ENCODE measurements at places on chromosomes 3 and 15.

DNA sequence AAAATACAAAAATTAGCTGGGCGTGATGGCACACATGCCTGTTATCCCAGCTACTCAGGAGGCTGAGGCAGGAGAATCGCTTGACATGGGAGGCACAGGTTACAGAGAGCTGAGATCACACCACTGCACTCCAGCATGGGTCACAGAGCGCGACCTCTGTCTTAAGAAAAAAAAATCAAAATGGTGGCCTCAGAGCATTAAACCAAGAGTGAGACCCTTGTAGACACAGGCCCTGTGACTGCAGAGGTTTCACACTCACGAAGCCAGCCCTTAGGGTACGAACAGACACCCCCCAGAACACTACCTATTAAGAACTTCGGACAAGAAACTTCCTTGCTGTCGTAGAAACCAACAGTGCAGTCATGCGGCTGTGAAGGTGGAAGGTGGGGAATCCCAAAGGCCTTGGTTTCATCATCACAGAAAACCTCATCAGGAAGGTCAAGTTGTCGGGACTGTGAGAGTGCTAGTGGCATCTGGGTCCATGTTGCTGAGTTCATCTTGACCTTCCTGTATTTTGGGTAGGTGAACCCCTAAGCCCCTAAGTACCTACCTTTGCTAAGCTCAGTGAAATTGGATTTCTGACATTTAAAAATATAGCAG is 4.8 kb upstream of the PDE8A start:
- DNase-seq: no peak

DNA sequence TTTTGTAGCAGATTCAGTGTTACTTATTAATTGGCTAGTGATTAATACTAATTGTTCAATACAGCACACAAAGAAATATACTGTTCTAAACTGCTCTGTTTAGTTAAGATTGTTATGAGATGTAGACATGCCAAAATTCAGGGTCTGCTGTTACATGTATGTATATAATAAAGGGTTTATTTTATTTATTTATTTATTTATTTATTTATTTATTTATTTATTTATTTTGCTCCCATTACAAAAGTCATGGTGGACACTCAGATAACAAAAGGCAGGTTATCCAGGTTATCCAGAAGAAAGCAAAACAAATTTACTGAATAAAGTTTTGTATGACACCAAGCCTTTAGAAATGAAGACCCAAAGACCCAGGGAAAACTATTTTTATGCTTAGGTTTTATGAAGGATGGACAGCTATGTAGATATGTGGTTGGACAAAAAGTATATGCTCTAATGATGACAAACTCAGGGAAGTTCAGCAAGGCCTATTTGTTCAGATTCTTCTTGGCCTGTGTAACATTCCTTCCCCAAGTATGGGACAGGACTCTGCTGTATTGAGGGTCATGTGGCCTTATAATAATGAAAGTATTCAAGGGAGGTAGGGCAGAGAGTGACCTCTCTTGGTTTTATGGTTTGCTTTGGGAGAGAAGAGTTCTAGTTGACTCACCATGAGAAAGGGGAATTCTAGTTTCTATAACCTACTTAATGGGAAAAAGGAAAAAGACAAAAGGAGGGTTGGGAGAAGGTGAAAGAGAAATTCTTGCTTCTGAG is 1056.8 kb downstream of the ROBO2 start:
- DNase-seq: peak; percentile 74

- DNase-seq: no peak
Observed at GRCh38 chr3:64074060-64074459, 50.8 kb upstream of the PSMD6 start.

DNA sequence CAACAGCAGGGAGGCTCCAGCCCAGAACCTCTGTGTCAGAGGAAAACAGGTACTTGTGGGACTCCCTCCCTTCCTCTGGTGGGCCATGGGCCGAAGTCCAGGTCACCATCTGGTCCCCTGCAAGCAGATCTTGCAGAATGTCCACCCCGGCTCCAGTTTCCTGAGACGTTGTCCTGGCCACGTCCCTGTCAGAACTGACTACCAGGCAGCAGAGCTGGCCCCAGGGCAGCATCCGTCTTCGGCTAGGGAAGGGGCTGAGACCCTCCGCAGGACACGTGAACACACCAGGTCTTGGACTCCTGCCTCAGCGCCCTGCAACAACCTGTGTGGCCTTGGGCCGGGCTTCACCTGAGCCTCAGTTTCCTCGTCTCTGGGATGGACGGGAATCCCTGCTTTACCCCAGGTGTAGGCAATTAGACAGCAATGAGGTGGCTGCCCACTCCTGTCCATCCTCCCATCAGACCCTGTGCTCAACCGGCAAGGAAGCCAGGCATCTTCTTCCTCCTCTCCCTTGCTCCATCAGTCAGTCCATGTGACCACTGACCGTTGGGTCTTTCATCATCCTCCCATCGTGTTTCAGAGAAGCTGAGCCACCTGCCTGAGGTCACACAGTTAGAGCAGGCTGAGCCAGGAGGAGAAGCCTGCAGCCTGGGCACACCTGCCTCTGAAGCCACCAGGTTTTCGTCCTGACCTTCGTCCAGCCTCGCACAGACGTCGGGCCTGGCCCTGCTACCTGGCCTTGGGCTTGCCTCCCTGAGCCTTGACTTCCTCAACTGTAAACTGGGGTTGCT is 8.9 kb upstream of the PRKCD start:
- DNase-seq: no peak

DNA sequence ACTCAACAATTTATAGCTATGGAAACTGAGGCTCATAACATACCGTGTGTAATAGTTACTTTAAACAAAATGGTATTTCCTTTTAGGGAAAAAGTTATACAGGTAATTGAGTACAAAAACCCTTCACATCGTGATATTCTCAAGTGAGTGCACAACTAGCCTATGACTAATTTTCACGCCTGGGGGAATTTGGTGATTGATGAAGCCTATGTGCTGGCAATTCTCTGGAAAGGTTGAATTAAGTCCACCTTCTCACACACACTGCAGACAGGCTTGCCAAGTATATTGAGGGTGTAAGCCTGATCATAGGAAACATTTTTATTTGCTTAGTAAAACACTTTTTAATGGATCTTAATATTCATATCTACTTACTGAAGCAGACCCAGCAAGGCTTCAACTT is 41.3 kb upstream of the ROBO2 start:
- DNase-seq: no peak

DNA sequence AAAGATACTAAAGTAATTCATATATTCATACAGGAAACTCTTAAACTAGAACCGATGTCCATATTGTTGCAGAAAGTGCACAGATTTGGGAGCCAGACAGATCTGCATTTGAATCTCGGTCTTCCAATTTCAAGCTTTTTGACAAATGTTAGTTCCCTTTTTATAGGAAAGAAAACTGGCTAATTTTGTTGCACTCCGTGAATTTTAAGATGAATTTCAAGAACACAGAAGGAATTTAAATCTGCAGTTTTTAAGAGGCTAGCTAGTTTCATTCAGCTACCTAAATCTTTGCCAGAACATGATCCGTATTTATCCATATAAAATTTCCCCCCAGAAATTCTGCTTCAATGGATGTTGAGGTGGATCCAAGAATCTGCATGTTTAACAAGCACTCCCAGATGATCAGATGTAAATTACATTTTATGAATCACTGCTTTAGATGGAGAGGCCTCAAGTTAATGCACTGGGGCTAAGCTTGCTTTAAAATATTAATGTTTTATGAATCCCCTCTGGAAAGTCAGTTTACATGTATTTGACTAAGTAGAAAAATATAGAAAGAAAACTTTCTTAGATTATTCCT is 1296.3 kb upstream of the CADM2 start:
- no peak for DNase-seq

GRCh38 chr3:46561951-46562350 is 4.2 kb downstream of the LRRC2 start:
- DNase-seq: no peak

GRCh38 chr15:78006567-78007205 is 70.8 kb downstream of the TBC1D2B start:
- DNase-seq: no peak

- peak; percentile 52 for DNase-seq
Observed at GRCh38 chr15:48266024-48266689, 60.1 kb downstream of the SLC12A1 start.

DNA sequence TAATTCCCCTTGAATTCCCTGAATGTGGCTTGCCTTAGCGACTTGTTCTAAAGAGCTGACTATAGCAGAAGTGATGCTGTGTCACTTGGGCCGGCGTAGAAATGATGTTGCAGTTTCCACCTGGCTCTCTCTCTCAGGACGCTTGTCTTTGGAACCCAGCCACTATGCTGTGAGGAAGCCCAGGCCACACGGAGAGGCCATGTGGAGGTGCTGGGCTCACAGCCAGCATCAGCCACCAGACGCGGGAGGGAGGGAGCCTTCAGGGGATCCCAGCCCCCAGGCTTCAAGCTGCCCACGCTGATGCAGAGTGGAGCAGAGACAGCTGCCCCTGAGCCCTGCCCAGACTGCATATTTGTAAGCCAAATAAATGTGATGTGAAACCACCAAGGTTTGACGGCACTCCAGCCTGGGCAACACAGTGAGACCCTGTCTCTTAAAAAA is 18.6 kb downstream of the RNU5B-1 start:
- DNase-seq: peak; percentile 5

DNA sequence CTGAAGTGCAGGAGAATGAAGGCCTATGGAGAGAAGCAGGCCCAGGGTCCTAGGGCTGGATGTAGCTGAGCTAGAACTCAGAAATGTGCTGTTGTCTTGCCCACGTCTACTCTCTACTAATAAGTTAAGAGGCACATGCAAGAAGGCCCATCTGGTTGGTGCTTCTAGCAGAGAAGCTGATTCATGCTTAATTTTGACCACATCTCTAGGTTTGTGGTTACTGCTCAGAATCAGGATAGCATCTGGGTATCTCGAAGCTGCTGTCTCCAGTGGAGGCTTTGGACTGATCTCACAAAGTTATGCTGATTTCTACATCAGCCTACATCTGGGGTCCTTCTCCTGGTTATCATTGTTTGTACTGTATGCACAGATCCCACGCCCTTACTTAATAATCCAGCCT is 87.3 kb downstream of the CACNA1D start:
- no peak for DNase-seq

GRCh38 chr3:63685340-63685739 is 32.9 kb downstream of the SNTN start:
- no peak for DNase-seq

DNA sequence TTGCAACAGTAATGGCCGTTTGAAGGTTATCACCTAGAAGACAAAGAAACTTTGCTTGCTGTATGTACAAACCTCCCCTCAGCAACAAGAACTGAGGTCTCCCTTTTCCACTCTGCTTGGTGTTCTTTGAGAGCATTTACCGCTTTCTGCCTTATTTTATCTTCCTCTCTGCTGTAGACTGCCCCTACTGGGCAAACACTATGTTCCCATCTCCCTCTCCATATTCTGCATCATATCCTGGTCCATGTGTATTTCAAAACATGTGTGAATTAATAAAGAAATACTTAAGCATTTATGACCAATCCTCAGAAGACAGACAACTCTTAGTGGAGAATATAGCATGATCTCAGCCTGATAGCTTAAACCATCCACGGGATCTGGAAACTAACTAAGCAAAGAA is 64.4 kb downstream of the ATP13A5 start:
- DNase-seq: no peak

GRCh38 chr3:16511681-16512434 is 1.6 kb downstream of the RFTN1 start:
- peak; percentile 89 for DNase-seq

DNA sequence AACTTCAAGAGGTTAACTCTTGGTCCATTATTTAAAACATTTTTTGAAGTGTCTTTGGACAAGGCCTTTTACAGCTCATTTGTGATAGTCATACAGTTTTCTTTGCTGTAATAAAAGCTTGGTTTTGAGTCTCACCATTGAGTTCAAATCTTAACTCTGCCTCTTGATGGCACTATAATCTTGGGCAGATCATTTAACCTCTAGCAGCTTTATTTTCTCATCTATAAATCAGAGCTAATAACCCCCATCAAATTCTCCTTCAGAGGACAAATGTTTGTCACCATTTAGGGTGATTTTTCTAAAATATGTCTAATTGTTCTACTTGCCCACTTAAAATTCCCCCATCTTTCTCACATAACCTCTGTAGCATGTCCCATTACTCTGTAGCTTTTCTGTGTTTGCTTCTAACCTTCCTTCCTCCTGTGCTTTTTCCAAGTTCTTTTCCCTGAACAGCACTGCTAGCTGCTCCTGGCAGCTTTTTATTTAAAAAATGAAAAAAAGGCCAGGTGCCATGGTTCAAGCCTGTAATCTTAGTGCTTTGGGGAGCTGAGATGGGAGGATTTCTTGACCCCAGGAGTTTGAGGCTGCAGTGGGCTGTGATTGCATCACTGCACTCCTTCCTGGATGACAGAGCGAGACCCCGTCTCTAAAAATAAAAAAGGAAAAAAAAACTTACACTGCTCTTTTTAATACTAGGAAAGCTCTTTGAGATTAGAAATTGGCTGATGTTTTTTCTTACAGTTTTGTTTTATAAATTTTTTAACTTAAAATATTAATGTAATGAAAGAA is 28.5 kb downstream of the UBE2E1 start:
- DNase-seq: no peak

GRCh38 chr3:8840556-8840955 is 71.1 kb upstream of the OXTR start:
- peak; percentile 85 for DNase-seq

- DNase-seq: no peak
Observed at GRCh38 chr3:129567176-129567705, 24.3 kb downstream of the H1-8 start.

DNA sequence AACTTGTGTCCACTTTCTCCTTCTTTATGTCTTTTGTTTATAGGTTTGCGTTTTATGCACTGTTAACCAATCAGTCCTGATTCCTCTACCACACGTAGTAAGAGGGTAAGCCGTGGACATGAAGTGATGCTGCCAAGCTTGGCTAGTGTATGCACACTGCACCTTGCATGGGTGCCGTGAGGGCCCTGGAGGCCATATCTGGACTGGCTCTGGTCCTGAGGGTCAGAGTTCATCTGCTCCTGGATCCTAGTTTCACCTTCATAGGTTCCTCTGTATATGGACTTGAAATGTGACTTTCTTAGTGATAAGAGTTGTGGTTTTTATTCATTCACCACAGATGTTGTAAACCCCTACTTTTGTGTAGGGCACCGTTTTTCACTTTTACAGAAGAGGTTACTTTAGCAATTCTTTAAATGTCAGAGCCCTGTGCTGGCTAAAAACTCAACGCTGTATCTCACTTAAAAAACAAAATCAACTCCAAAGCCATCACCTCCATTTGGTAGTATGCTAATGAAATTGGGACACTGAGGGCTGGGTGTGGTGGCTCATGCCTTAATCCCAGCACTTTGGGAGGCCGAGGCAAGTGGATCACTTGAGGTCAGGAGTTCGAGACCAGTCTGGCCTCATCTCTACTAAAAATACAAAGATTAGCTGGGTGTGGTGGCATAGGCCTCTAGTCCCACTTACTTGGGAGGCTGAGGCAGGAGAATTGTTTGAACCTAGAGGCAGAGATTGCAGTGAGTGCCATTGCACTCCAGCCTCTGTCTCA is 22.9 kb downstream of the SIAH2 start:
- DNase-seq: no peak

DNA sequence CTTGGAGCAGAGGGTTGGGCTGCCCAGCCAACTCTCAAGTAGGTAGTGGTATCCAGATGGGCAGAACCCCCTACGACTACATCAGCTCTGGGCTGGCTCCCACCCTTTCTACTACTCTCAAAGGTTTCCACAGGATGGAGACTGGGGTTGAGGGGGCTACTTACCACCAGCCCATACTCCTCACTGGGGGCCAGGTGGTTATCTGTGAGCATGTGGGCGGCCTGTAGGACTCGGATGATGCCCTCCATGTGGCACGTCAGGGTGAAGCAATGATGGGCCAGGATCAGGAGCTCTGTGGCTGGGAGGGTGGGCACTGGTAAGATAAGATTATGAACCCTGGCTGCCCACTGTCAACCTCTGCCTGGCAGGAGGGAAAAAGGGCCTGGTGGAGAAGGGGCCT is 33.4 kb downstream of the EIF3J start:
- no peak for DNase-seq

- DNase-seq: no peak
Observed at GRCh38 chr3:88758676-88759075, 348.7 kb upstream of the EPHA3 start.
